Hematopoietic multipotent progenitor cell treated with erythropoietin and hydrocortisone succinate and interleukin-3 and kit ligand, for 8 days (in vitro differentiated cells): ENCODE measurements at places on chromosomes 16 and 17.

DNA sequence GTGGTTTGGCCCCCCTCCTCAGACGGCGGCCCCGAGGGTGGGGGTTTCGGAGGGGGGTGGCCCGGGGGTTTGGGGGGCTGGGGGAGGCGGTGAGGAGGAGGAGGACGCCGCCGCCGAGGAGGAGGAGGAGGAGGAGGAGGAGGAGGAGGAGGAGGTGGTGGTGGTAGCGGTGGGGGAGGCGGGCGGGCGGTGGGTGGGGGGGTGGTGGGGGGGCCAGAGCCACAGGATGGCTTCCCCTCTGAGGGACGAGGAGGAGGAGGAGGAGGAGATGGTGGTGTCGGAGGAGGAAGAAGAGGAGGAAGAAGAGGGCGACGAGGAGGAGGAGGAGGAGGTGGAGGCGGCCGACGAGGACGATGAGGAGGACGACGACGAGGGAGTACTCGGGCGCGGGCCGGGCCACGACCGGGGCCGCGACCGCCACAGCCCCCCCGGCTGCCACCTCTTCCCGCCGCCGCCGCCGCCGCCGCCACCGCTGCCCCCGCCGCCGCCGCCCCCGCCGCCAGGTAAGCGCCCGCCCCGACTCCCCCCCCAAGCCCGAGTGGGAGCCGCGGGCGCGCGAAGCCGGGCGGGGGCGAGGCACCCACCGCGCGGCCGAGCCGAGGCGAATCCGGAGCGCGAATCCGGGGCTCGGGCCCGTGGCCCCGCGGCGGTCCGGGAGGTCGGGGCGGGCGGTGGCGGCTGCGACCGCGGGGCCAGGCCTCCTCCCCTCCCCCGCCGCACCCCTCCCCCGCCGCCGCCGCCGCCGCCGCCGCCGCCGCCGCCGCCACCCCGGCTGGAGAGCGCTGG lies 3.8 kb upstream of the CHD3 start:
- DNase-seq, result no peak

DNA sequence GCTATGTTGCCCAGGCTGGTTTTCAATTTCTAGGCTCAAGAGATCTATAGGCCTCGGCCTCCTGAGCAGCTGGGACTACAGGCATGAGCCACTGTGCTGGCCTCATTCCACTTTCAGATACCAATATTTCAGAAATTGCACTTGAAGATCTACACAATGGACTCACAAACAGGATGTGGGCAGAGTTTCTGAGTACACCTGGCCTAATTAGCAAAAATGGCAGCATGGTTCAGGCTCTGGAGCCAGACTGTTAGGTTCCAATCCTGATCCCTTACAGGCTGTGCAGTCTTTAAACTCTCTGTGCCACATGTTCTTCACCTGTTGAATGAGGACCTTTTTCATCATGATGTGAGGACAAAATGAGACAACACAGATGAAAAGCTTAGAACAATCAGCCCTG lies 32.2 kb downstream of the RNF157 start:
- no peak for DNase-seq

GRCh38 chr17:73318427-73318813 lies 6.6 kb upstream of the CDC42EP4 start:
- no peak for DNase-seq

GRCh38 chr17:2959371-2960130 lies 103.9 kb downstream of the OR1D5 start:
- no peak for DNase-seq

- DNase-seq, result no peak
Measured at GRCh38 chr17:7363311-7363710, 8.4 kb downstream of the TMEM95 start.

- DNase-seq, result no peak
Measured at GRCh38 chr16:58466396-58466795, 33.5 kb upstream of the NDRG4 start.

- DNase-seq, result no peak
Measured at GRCh38 chr17:58371300-58371950, 19.4 kb upstream of the SUPT4H1 start.

DNA sequence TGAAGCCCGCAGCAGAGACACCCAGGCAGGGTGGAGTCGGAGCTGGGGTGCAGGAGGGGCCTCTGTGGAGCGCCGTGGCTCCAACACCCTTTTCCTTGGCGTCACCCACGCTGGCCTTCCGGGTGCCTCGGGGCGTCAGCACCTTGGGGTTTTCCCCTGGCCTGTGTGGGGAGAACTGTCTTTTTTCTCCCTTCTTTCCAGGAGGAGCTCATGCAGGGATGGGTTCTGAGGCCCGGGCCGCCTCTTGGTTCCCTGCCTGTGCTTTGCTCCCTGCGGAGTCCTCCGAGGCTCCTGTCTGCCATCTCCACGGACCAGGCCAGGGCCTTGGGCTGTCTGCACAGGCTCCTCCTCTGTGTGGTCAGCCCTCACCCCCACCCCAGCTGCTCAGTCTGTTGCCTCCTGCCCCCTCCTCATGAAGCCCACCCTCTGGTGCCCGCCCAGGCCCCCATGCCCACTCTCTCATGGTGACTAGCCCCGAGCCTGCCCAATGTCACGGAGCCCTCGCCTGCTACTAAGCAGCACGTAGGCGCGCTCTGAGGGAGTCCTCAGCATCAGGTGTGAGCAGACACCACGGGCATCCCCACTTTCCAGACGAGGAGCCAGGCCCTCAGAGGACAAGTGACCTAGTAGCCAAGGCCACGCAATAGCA lies 5.0 kb downstream of the KATNB1 start:
- DNase-seq, result no peak

GRCh38 chr16:65125322-65125721 lies 3.5 kb upstream of the CDH11 start:
- DNase-seq, result no peak

DNA sequence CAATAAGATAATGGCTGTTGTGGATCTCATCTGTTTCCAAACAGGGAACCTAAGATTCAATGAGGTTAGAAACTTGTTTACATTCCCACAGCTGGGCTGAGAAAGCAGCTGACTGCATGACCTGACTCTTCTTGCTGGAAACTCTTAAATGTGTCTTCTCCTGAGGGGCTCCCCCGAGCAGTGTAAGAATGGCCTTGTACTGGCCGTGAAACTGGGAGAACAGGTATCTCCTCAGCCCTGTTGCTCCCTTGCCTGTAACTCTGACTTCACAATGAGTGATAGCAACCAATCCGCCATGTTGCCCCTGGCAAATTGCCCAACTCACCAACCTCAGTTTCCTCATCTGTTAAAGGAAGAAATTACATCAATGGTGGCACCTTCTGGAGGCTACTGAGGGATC lies 59.1 kb upstream of the CCL2 start:
- no peak for DNase-seq

GRCh38 chr17:5583426-5584382 lies 605 bp downstream of the NLRP1 start:
- DNase-seq, result no peak

DNA sequence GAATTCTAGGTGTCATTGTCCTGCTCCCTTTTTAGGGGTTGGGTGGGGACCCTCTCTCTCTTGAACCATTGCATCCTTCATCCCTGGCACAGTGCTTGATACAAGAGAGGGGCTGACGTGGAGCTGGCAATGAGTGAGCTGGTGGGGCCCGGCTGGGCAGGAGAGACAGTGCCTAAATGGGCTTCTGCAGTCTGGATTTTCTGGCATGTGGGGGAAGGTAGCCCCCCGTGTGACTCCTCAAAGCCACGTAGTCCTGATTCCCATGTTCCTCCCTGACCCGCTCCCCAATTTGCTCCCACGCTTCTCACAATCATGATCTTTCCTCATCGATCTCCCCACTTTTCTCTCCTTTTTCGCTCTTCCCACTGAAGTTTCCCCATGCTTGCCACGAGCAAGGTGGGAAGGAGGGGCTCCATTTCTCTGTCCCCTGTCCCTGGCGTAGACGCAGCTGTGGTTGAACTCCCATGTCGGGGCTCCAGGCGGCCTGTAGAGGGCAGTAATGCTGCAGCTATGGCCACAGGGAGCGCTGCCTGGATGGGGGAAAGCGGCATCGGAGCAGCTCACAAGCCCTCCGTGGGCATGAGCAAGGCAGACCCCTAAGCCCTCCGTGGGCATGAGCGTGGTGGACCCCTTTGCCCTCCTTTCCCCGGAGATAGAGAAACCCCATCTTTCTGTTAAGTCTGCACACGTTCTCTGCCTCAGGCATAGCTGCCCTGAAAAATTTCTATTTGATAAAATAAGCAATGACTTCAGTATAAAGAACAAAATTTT lies 47.5 kb downstream of the HAPSTR1 start:
- DNase-seq, result peak; percentile 60

DNA sequence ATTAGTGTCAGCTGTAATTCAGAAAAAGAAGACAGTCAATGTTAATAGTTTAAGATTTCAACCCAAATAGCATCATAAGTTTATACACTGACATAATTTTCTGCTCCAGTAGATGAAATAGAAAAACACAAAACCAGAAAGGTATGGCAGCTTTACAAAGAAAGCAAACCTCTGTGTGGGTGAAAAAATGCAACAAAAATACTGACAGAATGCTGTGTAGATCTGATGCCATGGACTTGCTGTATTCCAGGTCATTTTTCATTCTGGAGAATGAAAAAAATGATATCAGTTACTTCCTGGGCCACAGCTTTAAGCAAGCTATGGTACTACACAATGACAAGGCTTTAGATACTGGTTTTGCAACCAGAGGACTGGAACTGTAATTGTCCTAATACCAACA lies 116.0 kb downstream of the MAP2K4 start:
- DNase-seq, result no peak

DNA sequence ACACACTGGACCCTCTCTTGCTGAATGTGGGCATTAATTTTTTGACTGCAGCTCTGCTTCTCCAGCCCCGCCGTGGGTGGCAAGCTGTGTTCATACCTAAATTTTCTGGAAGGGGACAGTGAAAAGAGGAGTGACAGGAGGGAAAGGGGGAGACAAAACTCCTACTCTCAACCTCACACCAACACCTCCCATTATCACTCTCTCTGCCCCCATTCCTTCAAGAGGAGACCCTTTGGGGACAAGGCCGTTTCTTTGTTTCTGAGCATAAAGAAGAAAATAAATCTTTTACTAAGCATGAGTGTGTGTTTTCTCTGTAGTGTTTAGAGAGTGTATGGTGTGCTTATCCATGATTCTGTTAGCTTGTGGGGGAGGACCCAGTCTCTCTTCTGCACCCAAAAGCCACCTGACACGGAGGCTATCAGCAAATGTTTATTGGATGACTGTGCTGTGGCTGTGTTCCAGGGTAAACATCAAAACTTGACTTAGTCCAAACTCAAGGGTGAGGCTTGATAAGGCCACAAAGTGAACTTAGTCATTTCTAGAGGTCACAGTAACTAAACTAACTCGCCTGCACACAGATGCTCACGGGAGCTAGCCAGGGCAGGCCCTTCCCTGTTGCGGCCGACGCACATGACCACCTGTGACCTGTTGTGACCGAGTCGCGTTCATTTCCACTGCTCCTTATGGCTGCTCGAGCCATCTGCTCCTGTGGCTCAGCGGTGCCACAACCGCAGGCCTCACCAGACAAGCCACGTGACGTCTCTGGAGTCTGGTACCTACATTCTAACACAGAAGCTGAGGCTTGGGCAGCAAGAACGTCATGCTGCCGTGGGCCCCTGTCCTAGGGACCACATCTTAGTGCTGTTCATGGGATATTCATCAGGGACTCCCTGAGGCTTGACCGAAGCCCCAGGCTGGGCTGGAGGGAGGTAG lies 9.8 kb upstream of the MED11 start:
- DNase-seq, result peak; percentile 94
